Activated CD4-positive, alpha-beta T cell treated with anti-CD3 and anti-CD28 coated beads for 4 hours (primary cell): ENCODE measurements at places on chromosomes 7 and 10.
A peak's percentile ranks its signal among the peaks of the same experiment; 100 is the strongest.

DNA sequence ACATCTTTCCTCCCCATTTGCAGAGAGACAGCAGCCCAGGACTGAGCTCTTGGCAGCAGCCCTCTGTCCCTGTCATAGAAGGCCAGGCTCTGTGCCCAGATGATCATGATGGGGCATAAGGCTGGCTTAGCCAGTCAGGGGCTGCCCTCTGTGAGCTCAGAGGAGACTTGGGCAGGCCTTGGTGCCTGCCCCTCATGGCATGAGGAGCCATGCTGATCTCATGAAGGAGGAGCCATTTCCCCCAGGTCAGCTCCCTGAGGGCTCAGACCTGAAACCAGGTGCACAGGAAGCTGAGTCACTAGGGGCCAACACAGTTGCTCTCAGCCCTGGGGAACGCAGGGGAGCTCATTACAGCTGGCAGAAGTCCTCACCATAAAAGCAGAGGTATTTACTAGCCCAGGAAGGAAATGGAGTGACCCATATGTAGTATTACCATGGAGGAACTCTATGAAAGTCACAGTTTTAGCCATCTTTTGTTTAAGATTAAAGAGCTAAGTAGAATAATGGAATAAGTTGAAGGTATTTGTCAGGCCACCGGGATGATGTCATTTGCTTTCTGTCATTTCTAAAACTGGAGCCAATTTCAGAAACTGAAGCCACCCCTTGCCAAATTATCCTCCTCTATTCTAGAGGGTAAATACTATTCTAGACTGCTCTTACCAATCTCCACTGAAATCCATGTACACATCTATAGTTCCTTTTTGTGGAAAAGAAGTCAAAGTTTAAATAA, 362.4 kb upstream of the ZNF32 start:
- no peak for DNase-seq

DNA sequence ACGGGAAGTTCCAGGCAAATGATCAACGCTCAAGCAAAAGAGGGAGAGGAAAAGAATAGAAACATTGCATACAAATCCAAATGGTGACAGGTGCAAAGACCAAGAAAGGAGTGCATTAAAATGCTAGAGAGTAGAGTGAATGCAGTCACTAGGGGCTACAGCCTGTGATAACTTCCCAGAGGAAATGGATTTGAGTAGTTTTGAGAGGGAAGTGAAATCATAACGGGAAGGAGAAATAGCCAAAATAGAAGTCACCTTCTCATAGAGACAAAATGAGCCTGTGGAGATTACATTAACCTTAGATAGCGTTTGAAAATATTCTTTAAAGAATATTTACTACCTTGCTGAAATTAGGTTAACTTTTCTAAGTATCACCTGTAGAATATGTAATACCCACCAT, 26.5 kb downstream of the NUP42 start:
- DNase-seq: no peak

DNA sequence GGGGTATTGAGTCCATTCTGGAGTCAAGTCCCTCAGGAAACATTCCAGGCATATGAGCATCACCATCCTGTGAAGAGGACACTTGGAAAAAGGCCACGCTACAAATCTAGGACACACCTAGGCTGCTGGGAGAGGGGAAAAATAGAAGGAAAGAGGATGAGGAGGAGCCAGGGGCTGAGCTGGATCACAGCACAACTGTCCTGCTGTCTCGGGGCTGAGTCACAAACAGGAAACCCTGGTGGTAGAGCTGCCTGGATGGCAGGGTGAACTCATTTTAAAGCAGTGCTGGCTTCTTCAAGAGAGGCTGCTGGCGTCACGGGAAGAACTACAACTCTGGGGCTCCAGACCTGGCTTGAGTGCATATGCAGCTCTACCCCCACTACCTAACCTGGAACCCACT, 151.5 kb downstream of the RNF216 start:
- peak; percentile 37 for DNase-seq

DNA sequence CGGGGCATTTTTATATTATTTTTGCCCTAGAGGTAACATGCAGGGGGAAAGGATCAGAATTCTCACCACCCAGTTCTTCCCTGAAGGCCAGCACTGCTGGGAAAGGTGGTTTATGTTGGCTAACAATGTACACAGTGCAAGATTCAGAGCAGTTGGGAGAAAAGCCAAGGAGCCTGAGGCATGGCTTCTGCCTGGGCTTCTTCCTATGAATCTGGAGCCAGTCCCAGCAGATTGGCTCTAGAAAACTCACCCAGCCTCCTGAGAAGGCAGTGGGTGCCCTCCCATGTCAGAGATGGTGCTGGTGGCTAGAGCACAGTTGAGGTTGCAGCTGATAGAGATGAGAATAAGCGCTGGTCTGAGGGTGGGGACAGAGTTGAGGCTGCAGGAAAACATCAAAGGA, 44.7 kb upstream of the GPR26 start:
- DNase-seq: no peak

DNA sequence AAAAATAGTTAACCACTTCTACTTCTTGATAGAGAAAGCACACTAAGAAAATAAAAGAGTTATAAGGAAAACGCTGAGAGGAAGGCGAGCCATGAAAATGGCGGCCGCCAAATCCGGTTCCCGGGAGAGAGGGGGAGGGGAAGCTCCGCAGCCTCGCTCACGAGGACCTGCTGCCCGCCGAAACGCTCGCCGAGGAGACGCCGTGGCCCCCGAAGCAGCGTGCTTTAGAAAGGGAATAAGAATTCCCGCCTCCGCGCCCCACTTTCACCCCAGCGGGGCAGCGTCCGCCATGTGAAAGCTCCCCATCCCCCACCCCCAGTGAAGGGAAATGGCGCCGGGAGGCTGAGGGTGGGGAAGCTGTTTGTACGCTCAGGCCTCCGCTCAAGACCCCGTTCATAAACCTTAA, 505 bp downstream of the HNRNPA2B1 start:
- DNase-seq: peak; percentile 76

GRCh38 chr10:35056686-35057085, 33.5 kb downstream of the CUL2 start:
- DNase-seq: no peak

- peak; percentile 63 for DNase-seq
Measured at GRCh38 chr10:91163269-91163868, 57.1 kb upstream of the PCGF5 start.

DNA sequence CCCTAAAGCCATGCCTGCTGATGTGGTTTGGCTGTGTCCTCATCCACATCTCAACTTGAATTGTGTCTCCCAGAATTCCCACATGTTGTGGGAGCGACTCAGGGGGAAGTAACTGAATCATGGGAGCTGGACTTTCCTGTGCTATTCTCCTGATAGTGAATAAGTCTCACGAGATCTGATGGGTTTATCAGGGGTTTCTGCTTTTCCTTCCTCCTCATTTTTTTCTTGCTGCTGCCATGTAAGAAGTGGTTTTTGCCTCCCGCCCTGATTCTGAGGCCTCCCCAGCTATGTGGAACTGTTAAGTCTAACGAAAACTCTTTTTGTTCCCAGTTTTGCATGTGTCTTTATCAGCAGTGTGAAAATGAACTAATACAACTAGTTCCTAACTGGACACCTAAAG, 11.8 kb downstream of the MACROH2A2 start:
- no peak for DNase-seq

GRCh38 chr10:53276797-53277196, 504.2 kb upstream of the MBL2 start:
- DNase-seq: no peak

DNA sequence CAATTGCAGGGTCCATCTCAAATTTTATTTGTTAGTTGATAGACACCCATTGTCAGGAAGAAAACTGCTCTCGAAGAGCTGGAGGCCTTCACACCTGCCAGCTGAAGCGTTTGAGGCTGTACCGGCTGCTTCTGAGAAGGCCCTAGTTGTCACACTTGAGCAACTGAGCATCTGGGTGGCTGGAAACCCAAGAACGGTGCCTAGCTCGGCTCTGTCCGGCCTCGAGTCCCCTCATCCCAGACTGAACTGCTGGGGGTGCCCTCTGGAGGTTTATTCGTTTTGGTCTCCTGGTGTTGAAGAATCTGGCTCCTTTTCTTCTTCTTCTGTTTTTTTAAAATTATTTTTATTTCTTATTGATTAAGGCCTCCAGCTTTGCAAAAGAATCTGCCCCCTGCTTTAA, 59.3 kb upstream of the EXOC6 start:
- DNase-seq: no peak
